ENCODE measurements at places on chromosomes 13 and 19. TPM values are rescaled to one million over a fixed set of nuclear protein-coding genes. Genes with fewer than 3 reads are reported as not detected.

DNA sequence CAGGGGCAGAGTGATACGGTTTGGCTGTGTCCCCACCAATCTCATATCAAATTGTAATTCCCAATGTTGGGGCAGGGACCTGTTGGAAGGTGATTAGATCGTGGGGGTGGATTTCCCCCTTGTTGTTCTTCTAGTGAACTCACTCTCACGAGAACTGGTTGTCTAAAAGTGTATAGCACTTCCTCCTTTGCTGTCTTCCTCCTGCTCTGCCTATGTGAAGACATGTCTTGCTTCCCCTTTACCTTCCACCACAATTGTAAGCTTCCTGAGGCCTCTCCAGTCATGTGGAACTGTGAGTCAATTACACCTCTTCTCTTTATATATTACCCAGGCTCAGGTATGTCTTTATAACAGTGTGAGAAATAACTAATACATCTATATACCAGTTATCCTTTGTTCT is 706.4 kb upstream of the KLHL1 start:
- DNase-seq, result no peak
- no peaks in the 10 kb centered on the region for H3K4me1 ChIP-seq
- no peak overlapping the region for H3K27ac ChIP-seq
- no peak overlapping the region for H3K4me3 ChIP-seq
- H3K36me3 ChIP-seq, result no peaks in the 10 kb centered on the region
- no peaks in the 10 kb centered on the region for H3K27me3 ChIP-seq

DNA sequence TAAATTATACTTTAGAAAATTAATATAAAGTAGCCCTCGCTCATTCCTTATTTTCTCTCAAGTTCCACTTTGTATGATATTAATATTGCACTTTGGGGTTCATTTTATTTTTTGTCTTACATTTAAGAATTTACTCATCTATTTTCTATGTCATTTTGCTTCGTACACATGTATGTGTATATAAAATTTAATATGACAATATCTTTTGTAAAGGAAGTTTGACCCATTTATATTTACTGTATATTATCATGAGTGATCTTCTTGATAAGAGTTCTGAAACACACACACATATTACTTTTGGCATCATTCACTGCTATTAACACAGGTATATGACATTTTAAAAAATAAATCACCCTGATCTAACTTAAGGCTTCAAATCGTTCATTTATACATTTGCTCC is 83.1 kb downstream of the IRS2 start:
- H3K4me3 ChIP-seq, result no peak overlapping the region
- DNase-seq, result no peak
- no peak overlapping the region for H3K27ac ChIP-seq
- H3K36me3 ChIP-seq, result no peaks in the 10 kb centered on the region
- no peaks in the 10 kb centered on the region for H3K27me3 ChIP-seq

DNA sequence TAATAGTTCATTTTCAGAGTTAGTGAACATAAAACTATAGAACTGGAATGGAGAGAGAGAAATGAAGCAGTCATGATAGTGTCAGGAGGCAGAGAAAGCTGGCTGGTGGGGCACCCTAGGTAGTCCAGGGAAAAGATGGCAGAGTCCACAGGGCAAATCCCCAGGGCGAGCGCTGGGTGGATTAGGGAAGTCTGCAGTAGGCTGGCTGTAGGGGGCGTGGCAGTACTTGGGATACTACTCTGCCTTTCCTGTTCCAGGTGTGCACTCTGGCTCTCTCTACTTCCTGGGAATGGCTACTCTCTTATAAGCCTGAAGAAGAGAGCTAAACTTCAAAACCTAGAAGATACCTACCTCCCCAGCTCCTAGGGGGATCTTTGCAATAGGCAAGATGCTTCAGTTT is 232.9 kb upstream of the SLC10A2 start:
- no peak overlapping the region for H3K4me3 ChIP-seq
- DNase-seq, result no peak

- DNase-seq, result no peak
- H3K4me1 ChIP-seq, result no peaks in the 10 kb centered on the region
- H3K27me3 ChIP-seq, result no peaks in the 10 kb centered on the region
- no peak overlapping the region for H3K27ac ChIP-seq
Observed at GRCh38 chr13:81770868-81771505, 1430.1 kb upstream of the SPRY2 start.

DNA sequence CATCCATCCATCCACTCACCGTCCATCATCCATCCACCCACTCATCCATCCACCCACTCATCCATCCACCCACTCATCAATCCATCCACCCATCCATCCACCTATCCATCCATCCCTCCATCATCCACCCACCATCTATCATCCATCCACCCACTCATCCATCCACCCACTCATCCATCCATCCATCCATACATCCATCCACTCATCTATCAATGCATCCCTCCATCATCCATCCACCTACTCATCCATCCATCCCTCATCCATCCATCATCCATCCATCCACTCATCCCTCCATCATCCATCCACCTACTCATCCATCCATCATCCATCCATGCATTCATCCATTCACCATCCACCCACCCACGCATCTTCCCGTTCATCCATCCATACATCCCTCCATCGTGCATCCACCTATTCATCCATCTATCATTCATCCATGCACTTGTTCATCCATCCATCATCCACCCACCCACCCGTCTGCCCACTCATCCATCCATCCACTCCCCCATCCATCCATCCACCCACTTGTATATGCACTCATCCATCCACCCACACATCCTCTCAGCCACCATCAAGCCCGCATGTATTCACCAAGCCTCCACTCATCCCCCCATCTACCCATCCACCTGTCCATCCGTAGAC is 3.6 kb downstream of the STAP2 start:
- peaks cover 13% of the 10 kb centered on the region for H3K4me1 ChIP-seq
- H3K36me3 ChIP-seq, result no peaks in the 10 kb centered on the region
- no peak overlapping the region for H3K27ac ChIP-seq
- H3K27me3 ChIP-seq, result no peaks in the 10 kb centered on the region

DNA sequence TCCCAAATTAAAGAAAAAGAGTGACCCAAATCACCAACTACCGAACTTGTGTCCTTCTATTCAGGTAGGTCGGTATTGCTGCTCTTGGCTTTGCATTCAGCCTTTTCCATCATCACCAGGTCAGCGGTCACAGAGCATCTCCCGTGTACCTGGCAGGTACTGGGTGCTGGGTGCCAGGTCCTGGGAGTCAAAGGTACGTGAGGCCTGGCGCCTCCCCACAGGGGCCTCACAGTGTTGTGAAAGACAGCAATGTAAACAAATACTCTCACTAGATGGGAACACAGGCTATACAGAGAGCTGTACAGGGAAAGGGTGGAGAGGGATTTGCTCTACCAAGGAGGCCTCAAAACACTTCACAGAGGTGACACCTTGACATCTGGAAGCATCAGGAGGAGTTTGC is 86.7 kb downstream of the ZIC5 start:
- no peaks in the 10 kb centered on the region for H3K27me3 ChIP-seq
- no peaks in the 10 kb centered on the region for H3K36me3 ChIP-seq
- no peak overlapping the region for H3K27ac ChIP-seq
- H3K4me1 ChIP-seq, result no peaks in the 10 kb centered on the region

DNA sequence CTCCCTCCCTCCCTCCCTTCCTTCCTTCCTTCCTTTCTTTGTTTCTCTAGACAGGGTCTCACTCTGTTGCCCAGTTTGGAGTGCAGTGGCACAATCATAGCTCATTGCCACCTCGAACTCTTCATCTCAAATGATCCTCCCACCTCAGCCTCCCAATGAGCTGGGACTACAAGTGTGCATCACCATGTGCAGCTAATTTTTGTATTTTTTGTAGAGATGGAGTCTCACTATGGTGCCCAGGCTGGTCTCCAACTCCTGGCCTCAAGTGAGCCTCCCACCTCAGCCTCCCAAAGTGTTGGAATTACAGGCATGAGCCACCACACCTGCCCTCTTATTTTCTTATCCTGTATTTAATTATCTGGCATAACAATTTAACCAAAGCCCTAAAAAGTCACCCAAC is 4.4 kb downstream of the UPK1A start:
- no peaks in the 10 kb centered on the region for H3K36me3 ChIP-seq
- H3K4me1 ChIP-seq, result peaks cover 7% of the 10 kb centered on the region
- no peak for DNase-seq
- H3K27me3 ChIP-seq, result peaks cover 39% of the 10 kb centered on the region
- no peak overlapping the region for H3K27ac ChIP-seq

DNA sequence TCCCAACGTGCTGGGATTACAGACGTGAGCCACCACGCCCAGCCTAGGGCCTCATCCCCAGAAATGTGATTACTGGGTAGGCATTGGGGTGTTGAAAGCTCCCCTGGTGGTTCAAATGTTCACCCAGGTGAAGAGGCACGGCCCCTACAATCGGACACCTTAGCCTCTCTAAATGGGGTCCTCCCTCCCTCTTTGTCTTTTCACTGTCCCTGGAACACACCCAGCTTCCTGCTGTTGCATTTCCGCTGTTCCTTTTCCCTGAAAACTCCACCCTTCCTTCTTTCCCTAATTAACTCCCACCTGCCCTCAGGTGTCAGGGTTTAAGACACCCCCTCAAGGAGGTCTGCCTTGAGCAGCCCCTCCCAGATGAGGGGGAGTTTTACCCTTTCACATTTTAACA is 3.6 kb upstream of the PRODH2 start:
- no peak overlapping the region for H3K4me3 ChIP-seq
- H3K4me1 ChIP-seq, result no peaks in the 10 kb centered on the region
- peaks cover 23% of the 10 kb centered on the region for H3K27me3 ChIP-seq
- DNase-seq, result no peak
- H3K36me3 ChIP-seq, result no peaks in the 10 kb centered on the region

DNA sequence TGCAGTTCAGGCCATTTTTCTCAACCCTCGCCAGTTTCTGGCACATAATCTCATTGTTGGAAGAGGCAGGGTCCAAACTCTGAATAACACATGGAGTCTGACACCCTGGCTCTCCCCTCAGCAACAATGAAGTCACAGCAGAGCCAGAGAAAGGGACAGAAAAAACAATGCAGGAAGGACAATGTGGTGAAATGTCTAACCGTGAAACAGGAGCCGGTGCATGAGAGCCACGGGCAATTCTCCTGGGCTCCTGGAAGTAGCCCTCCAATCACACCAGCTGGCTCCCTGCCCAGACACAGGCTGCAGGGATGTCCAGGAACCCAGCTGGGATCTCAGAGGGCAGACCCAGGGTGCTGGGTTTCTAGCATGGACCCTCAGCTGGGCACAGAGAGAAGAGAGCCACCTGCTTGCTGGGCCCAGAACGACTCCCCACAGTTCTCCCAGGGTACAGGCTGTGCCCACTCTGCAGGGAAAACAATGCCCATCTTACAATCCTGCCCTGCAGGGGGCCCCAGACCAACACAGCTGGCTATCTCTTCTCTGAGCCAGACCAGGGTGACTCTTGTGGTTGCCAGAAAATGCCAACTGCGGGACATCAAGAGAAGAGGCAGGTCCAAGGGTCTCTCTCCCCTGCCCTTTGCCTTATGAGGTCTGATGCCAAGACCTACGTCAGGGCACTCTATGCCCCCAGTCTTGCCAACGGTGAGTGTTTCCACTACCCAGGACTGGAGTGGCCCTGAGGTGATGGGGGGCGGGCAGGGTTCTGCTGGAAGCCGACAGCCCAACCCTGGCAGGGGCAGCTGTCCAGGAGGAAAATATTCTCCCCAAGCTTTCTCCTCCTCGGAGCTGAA is 64.5 kb downstream of the CEBPG start:
- no peaks in the 10 kb centered on the region for H3K4me1 ChIP-seq
- no peak overlapping the region for H3K4me3 ChIP-seq
- peak; percentile 28 for DNase-seq
- no peak overlapping the region for H3K27ac ChIP-seq

- H3K27ac ChIP-seq, result no peak overlapping the region
- DNase-seq, result no peak
- no peak overlapping the region for H3K4me3 ChIP-seq
- no peaks in the 10 kb centered on the region for H3K4me1 ChIP-seq
Observed at GRCh38 chr13:26528527-26528926, 29.0 kb upstream of the WASF3 start.

- no peaks in the 10 kb centered on the region for H3K36me3 ChIP-seq
- no peak for DNase-seq
- peak overlapping the region; percentile 74 for H3K27ac ChIP-seq
- H3K27me3 ChIP-seq, result no peaks in the 10 kb centered on the region
- no peak overlapping the region for H3K4me3 ChIP-seq
Observed at GRCh38 chr19:46977548-46977947, 42.1 kb upstream of the NPAS1 start.

GRCh38 chr19:13554506-13555240 is 48.4 kb upstream of the CACNA1A start:
- no peak for DNase-seq
- no peak overlapping the region for H3K27ac ChIP-seq
- no peaks in the 10 kb centered on the region for H3K4me1 ChIP-seq
- peaks cover 7% of the 10 kb centered on the region for H3K27me3 ChIP-seq

GRCh38 chr13:39407786-39408185 is 195.2 kb downstream of the LHFPL6 start:
- DNase-seq, result no peak
- H3K27me3 ChIP-seq, result no peaks in the 10 kb centered on the region
- no peaks in the 10 kb centered on the region for H3K36me3 ChIP-seq
- H3K27ac ChIP-seq, result no peak overlapping the region

DNA sequence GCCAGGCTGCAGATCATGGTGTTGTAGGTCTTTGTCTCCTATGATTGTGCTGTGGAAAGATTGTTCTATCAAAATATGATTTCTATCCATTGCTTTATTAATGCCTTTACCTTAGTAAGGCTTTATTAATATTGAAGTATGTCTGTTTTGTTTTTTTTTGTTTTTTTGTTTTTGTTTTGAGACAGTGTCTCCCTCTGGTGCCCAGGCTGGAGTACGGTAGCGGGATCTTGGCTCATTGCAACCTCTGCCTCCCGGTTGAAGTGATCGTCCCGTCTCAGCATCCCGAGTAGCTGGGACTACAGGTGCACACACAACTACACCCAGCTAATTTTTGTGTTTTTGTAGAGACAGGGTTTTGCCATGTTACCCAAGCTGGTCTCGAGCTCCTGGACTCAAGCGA is 7.7 kb downstream of the IRGC start:
- H3K36me3 ChIP-seq, result peaks cover 7% of the 10 kb centered on the region
- no peak overlapping the region for H3K27ac ChIP-seq
- DNase-seq, result no peak
- peaks cover 9% of the 10 kb centered on the region for H3K4me1 ChIP-seq

GRCh38 chr13:49791711-49792549 is 552 bp downstream of the KPNA3 start:
- H3K4me3 ChIP-seq, result peak overlapping the region; percentile 93
- DNase-seq, result peak; percentile 71
- H3K27ac ChIP-seq, result peak overlapping the region; percentile 96
- peaks cover 41% of the 10 kb centered on the region for H3K4me1 ChIP-seq
- H3K36me3 ChIP-seq, result no peaks in the 10 kb centered on the region

GRCh38 chr13:36673352-36673751 is 468 bp upstream of the SERTM1 start:
- H3K4me1 ChIP-seq, result peaks cover 8% of the 10 kb centered on the region
- H3K27ac ChIP-seq, result no peak overlapping the region
- peaks cover 39% of the 10 kb centered on the region for H3K27me3 ChIP-seq
- H3K4me3 ChIP-seq, result peak overlapping the region; percentile 38
- no peaks in the 10 kb centered on the region for H3K36me3 ChIP-seq

The NXNL1 gene
- not detected for total RNA-seq

The PALM gene
- total RNA-seq, result 37.0 TPM

The SELENOV gene
- not detected for total RNA-seq

The MLLT1 gene
- total RNA-seq, result 61.9 TPM

The WDR18 gene
- total RNA-seq, result 29.2 TPM

The ZNF497 gene
- total RNA-seq, result 2.5 TPM

The PTGER1 gene
- 0.62 TPM for total RNA-seq
